ENCODE measurements at places on chromosomes 6 and 20.

GRCh38 chr6:79646006-79646405 lies 14.9 kb downstream of the SH3BGRL2 start:
- no peak for DNase-seq

DNA sequence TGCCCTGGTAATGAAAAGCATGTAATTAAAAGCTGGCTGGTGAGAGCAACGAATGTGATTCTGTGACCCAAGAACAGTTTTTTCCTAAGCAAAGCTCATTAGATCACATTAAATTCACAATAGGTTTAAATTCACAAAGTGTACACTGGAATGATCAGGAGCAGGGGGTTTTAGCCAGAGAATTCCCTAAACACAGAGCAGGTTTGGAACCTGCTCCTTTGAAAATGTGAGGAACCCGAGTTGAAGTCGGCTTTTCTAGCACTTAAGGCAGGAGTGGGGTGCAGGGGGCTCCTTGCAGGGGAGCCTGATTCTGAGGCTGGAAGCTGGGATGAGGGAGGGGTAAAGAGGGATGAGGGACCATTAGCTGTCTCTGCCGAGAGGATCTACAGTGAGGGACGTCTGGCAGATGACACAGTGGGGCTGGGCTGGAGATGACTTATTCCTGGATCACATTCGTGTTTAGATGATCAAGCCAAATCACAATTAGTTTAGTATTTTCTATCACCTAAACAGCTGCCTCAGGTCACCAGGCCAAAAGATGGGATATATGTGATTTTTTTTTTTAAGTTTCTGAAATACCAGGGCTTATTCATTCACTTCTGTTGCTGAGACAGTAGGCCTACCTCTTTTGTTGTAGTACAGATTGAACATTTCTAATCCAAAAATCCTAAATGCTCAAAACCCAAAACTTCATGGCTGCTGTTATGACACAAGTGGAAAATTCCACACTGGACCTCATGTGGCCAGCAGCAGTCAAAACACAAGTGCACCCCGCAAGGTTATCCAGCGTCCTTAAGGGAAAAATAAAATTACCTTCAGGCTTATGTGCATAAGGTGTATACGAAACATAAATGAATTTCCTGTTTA lies 93.1 kb upstream of the HIVEP1 start:
- DNase-seq: no peak

- DNase-seq: no peak
Observed at GRCh38 chr6:154261688-154262397, 94.8 kb downstream of the IPCEF1 start.

GRCh38 chr6:18328540-18328939 lies 58.6 kb upstream of the RNF144B start:
- DNase-seq: no peak

DNA sequence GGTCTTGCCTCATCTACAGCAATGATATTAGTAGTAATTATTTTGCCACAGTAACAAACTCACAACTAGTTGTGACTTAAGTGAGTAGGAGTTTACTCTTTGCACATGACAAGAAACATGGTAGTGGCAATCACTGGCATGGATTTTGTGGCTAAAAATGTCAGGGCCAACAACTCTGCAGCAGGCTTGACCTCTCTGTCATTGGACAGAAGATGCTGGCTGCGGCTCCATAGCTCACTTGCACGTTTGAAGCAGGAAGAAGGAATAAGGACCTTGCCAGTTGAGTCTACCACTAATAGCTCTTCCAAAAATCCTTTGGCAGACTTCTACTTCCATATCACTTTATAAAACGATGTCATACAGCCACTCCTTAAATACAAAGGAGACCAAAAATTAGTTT lies 117.3 kb downstream of the ADGRG6 start:
- no peak for DNase-seq

- DNase-seq: no peak
Observed at GRCh38 chr6:36186199-36186598, 10.3 kb upstream of the BRPF3 start.

DNA sequence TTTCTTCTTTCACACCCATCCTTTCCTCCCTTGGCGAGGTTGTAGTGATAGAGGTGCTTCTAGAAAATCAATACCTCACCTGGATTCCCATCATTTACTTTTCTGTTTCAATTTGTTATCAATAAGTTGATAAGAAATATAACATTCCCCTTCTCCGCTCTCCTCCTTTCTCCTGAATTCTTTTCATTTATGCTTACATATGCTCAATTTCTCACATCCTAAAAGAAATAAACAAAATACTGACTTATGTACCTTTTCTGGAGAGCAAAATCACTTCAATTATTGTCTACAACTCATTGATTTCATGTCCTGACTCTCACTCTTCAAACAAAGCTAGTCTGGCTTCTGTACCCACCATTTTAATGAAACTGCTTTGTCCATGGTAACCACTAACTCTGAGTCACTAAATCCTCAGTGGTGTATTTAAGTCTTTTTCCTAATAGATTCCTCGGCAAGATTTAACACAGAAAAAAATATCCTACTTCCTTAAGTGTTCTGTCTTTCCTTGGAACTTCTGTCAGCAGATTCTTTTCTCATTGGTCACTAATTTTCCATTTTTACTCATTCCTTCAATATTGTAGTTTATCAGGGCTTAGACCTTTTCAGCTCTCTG lies 289.6 kb downstream of the RFPL4B start:
- DNase-seq: no peak

Measured in fibroblast of the conjunctiva (primary cell).